Cardiac muscle cell (in vitro differentiated cells and primary cell): ENCODE measurements at places on chromosomes 6 and 20. TPM values are rescaled to one million over a fixed set of nuclear protein-coding genes. Genes with fewer than 3 reads are reported as not detected.

Gene MYL9
- total RNA-seq = 579 and 882 TPM in 2 replicates

Gene OXT
- not detected in 2 replicates for total RNA-seq

Gene PPP1R3G
- total RNA-seq = 6.1 and 7.6 TPM in 2 replicates

Gene HCK
- total RNA-seq = not detected in 2 replicates

Gene PGC
- total RNA-seq = not detected in 2 replicates

Gene C20orf144
- total RNA-seq = 0.21 TPM in 1 of 2 replicates, not detected in the other

Gene ZC2HC1B
- not detected in 2 replicates for total RNA-seq

Gene MAD2L1BP
- 34.0 and 68.4 TPM in 2 replicates for total RNA-seq

Gene FABP7
- 2.2 and 3.4 TPM in 2 replicates for total RNA-seq

Gene ARFGEF3
- 1.1 TPM in 2 replicates for total RNA-seq

Gene ENPP1
- total RNA-seq = 1.2 and 3.1 TPM in 2 replicates

Gene CTCFL
- total RNA-seq = 0.09 TPM in 1 of 2 replicates, not detected in the other

DNA sequence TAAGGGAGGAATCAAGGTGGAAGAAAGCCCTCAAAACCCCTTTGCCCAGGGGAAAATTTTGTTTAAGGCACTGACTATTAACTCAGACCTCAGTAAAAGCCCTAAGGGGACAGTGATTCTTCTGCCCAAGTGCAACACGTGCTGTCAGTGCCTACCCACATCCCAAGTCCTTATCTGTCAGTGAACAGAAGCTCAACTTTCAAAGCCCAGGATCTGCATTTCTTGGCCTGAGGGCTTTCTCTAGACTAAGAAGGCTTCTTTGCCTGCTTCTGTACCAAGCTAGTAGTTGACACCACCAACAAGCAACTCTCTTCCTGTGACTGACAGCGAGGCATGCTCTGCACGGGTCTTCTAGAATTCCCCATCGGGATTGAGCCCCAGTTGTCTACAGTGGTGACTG is 416.0 kb upstream of the SPTLC3 start:
- no peak for DNase-seq

GRCh38 chr20:39823224-39823623 is 861.1 kb downstream of the DHX35 start:
- peak; percentile 70 for DNase-seq

DNA sequence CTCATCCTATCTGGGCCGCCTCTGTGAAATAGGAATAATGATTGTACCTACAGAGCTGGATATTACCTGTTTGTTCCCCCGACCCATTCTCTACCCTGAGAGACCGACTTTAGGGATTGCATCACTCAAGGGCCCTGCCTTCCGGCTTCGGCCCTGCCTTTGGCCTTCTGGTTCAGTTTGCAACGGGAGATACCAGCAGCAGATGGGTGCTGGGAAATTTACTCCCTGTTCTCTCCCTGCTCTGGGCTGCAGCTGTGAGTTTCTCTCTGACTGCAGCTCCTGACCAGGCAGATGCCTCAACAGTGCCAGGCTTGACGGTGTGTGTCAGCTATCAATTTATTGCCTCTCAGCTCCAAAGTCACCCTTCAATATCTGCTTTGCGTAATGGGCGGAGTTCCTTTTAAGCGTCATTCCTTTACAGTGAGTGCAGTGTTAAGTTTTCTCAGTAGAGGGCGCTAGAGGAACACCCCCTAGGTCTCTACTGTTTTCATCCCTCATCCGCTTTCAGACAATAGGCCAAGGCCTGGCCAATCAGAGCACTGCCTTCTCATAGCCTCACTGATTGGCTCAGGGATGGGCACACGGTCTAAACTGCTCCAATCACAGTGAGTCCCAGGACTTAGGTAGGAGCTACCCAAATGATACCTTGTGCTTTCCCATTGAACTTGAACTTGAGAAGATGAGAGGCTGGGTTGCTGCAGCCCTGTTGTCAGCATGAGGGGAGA is 30.0 kb downstream of the KCNG1 start:
- DNase-seq = peak; percentile 77

GRCh38 chr6:146870760-146871159 is 272.0 kb downstream of the ADGB start:
- DNase-seq = no peak

GRCh38 chr6:44966449-44967092 is 361.6 kb upstream of the RUNX2 start:
- DNase-seq = no peak

DNA sequence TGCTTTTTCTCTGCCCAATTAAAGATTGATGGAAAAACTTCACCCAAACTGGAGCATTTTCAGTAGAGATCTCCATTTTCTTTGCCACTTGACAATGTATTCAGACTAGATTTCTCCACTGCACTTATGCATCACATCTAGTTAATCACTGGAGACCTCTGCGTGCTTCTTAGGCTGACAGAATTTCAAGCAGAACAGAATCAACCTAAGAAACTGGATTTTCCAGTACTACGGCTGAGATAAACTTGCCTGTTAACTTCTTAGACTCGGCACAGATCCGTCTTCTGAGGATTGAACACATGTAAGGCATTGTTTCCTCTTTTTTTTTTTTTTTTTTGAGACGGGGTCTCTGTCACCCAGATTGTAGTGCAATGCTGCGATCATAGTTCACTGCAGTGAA is 139.2 kb downstream of the LRRC1 start:
- DNase-seq = no peak

GRCh38 chr6:147080225-147080624 is 124.0 kb upstream of the STXBP5 start:
- no peak for DNase-seq

DNA sequence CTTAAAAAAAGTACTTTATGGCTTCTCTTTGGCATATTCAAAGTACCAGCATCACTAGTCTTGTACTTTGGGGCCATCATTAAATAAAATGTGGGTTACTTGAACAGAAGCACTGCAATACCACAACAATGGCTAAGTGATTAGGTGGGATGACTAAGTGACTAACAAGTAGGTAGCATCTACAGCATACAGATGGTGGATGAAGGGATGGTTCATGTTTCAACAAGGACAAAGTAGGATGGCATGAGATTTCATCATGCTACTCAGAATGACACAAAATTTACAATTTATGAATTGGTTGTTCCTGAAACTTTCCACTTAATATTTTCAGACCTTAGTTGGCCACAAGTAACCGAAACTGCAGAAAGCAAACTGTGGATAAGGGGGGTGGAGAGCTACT is 7.7 kb downstream of the MPC1 start:
- DNase-seq = no peak

- no peak for DNase-seq
Observed at GRCh38 chr6:40706178-40706577, 119.0 kb upstream of the LRFN2 start.

DNA sequence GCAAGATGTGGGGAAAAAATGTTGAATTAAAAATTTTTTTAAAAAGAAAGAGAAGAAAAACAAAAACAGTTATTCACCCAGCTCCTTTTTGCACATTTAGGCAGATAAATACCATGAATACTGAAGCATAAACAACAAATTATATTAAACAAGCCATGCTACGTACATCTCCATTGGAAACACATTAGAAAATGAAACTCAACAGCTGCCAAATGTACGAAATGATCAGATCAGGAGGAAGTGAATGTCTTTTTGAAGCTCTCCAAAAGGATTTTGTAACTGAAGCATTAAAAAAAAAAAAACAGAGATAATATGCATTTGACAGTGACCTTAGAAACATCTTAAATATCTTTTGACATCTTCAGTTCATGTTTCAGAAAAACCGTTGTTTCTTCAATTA is 56.7 kb downstream of the CD83 start:
- DNase-seq = no peak

GRCh38 chr6:111430605-111431376 is 52.2 kb downstream of the REV3L start:
- DNase-seq = no peak

DNA sequence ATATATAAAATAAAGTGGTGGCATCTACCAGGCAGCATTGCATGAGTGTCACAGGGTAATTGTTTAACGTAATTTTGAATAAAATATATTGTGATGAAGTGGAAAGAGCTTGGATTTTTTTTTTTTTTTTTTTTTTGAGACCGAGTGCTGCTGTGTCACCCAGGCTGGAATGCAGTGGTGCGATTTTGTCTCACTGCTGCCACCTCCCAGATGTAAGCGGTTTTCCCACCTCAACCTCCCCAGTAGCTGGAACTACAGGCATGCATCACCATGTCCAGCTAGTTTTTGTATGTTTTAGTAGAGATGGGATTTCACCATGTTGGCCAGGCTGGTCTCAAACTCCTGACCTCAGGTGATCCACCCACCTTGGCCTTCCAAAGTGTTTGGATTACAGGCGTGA is 81.1 kb upstream of the SMIM8 start:
- DNase-seq = no peak

DNA sequence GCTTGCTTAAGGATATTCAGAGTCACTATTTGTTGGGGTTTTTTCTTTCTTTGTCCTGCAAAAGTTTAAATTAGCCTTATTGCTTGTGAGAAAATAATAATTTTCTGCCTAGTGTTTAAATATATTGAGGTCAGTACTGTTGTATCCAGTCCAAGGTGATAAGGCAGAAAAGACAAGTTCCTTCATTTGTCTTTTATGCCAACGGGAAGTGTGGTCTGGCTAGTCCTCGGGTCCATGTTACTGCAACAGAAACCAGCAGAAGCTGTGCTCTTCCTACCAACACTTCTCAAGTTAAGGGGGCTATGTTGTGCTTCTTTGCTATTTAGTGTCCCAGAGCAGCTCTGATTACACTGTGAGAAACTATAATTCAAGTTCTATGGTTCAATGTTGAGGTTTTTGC is 301.1 kb downstream of the TBC1D7 start:
- no peak for DNase-seq

- DNase-seq = no peak
Observed at GRCh38 chr20:48652961-48653705, 174.7 kb downstream of the PREX1 start.

- no peak for DNase-seq
Observed at GRCh38 chr6:152375197-152375596, 262.0 kb downstream of the SYNE1 start.

- DNase-seq = peak; percentile 50
Observed at GRCh38 chr6:69370763-69371162, 426.0 kb downstream of the LMBRD1 start.

GRCh38 chr20:41023549-41023948 is 5.1 kb upstream of the TOP1 start:
- DNase-seq = no peak

GRCh38 chr20:46940616-46941015 is 46.0 kb downstream of the EYA2 start:
- DNase-seq = no peak

DNA sequence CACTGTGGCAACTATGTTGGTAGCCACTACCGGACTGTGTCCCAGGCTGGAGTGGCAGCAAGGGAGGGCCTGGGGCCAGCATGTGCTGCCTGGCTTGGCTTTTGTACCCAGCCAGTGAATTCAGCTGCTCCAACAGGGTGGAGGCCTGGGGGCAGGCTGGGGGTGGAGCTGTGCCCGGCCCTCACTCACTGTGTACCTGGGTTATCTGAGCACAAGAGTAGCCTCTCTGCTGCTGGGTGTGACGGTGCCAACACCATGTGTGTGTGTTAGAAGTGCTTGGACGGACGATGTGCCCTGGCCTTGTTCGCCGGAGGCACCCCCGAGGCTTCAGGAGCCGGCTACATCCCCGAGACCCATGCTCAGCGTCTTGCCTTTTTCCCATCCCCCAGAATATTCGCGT is 49.2 kb downstream of the EFCAB8 start:
- no peak for DNase-seq

GRCh38 chr20:32321390-32321789 is 36.7 kb upstream of the ASXL1 start:
- no peak for DNase-seq

DNA sequence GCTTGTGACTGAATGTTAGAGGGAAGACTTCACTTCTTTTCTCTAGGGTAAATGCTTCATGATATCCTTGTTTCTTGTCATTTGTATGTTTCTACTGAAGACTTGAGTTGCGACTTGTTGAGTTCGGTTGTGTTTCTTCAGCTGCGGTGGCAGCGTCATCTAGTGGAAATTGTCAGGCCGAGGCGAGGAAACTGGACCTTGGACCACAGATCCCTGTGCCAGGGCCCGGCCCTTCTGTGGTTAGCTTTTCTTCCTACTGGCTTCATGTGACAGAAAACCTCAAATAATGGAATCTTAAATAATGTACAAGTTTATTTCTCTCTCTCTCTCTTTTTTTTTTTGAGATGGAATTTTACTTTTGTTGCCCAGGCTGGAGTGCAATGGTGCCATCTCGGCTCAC is 12.4 kb downstream of the MTHFD1L start:
- DNase-seq = no peak

GRCh38 chr6:127115746-127116145 is 2.7 kb upstream of the RSPO3 start:
- no peak for DNase-seq

DNA sequence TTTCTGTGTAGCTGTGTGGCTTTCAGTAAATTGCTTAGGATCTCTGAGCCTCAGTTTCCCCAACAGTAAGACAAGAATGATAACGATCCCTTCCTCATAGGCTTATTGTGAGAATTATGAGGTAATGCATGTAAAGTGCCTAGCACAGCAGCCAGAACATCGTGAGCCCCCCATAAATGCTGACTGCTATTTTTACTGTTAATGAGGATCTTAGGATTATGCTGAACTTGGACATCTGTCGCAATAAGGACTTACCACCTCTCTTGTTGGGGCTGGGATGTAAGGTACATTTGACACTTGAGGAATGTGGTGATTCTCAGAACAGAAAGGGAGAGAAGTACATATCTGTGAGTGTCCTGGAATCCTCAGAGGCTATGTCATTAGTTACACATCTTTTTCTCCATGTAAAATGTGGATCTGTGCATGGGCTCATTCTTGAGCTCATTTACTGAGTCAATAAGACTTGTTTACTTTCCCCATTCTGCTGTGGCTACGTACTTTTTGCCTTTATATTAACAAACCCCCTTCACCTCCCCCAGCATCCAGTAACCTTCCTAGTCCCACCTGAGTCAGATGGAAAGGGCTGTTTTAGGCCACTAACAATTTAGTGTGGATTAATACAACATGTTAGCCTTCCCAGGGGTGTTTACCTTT is 64.4 kb upstream of the PLEKHG1 start:
- DNase-seq = no peak

- no peak for DNase-seq
Observed at GRCh38 chr6:130794738-130795137, 32.5 kb upstream of the SMLR1 start.

DNA sequence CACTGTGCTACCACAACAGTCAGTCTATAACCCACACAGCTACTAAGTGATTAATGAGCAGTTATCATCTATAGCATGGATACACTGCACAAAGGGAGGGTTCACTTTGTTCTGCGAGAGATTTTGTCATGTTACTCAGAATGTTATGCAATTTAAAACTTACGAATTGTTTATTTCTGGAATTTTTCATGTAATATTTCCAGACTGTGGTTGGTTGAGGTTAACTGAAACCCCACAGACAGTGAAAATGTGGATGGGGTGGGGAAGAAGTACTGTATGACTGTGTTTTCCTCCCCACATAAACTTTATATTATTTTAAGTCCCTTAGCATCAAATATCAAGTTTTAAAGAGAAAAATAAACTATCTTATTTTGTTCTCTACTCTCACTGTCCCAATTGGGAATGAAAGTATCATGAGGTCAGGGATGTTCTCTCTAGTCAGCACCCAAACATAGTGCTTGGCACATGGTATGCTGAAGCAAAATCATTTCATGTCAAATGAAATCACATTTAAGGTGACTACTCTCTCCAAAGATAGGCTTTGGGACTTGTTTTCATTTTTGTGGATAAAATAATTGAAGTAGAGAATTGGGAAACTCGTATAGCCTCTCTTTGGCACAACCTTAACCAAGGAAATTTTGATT is 25.4 kb downstream of the DOP1A start:
- DNase-seq = peak; percentile 49
